Fibroblast of skin of right quadriceps (primary cell): ENCODE measurements at places on chromosomes 1 and 21.

GRCh38 chr1:234605399-234605982 lies 4.5 kb downstream of the IRF2BP2 start:
- no peak for DNase-seq

- no peak for DNase-seq
These were observed 5.3 kb upstream of the S100B start for GRCh38 chr21:46610018-46610701.

DNA sequence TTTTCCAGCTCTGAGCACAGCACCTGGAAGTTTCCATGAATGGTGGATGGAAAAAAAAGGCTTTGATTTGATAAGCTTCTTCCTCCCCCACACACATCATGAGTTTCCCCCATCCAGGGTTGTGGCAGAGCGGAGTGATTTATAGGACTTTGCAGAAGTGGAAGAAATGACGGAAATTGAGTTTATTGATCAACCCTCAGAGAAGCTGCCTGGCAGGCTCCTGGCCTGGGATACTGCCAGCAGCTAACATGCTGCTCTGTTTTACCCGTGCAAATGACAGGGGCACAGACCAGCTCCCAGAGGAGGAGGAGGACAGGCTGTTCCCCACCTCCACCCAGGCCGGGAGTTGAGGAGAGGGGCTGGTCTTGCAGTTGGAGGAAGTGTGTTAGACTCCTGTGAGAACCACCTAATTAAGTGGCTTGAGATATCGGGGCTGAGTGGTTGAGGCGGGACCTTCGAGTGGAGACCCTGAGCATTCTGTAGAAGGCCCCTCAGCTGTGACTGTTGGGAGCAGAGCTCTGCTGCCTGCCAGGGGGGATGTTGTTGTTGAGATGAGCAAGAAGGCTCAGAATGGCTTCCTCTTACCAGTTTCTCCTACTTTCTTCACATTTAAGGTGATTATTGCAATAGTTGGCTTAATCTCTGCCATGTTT lies 21.8 kb downstream of the ADORA1 start:
- DNase-seq, result no peak

DNA sequence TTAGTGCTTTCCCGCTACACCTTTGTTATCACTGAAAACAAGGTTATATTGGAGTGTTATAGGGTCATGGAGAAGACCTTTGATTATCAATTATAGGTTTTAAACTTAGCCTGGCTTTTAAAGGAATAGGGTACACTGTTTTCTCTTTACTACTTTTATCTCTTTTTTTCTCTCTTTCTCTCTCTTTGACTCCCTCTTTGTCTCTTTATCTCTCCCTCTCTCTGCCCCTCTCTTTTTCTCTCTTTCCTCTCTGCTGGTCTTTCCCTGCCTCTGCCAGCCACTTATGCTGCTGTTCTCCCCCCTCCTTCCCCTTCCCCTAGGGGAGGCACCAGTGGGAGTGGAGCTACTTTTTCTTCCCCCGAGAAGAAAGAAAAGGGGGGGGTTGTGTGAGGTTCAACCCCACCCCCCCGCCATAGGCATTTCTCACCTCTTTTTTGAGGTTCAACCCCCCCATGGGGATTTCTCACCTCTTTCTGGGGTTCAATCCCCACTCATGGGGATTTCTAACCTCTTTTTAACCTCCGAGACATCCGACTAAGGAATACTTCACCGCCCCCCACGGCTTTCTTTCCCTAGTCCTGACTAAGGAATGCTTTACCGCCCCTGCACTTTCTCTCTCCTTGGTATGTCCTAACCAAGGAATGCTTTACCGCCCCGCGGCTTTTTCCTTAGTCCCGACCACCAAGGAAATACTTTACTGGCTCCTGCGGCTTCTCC lies 17.2 kb upstream of the ZBTB8B start:
- peak; percentile 84 for DNase-seq
